Activated CD8-positive, alpha-beta memory T cell treated with anti-CD3 and anti-CD28 coated beads for 1 hour (primary cell): ENCODE measurements at places on chromosomes 2 and 18.

DNA sequence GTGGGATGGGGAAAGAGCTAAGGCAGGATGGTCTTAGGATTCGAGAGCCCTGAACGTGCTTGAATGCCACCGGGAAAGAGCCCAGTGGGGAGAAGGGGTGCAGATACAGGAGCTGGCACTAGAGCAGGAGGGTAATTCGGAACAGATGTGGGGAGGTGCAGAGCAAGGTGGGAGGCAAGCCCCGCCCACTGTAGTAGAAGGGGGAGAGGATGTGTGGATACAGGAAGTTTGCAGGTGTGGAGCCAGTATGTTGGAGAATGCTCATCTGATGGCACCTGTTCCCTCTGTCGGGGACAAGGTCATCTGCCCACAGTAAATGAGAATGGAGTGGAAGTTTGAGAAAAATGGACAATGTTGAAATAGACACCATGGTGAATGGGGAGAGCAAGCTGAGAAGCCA lies 28.8 kb downstream of the CHST10 start:
- DNase-seq, result no peak

DNA sequence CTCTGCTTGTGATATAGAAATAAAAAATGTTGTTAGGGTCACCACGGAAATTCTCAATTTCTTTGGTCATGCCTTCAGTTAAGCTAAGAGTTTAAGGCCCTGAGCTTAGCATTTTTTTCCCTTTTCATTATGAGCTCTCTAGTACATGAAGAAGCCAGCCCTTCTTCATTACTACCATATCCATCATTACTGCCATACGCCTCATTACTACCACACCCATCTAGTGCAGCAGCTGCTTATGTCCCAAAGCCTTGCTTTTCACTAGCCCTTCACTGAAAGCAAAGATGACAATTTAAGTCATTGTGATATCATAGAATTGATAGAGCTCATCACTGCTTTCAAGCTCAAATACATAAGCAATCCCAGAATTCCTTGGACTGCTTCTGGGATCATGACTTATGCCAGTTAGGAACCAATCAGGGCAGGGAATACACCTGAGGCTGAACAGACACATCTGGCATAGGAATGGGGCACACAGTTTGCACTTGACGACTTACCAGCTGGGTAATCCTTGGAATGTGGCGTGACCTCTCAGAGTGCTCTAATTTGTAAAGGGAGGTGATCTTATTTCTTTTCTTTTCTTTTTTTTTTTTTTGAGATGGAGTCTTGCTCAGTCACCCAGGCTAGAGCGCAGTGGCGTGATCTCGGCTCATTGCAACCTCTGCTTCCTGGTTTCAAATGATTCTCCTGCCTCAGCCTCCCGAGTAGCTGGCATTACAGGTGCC lies 40.3 kb downstream of the SOWAHC start:
- no peak for DNase-seq

DNA sequence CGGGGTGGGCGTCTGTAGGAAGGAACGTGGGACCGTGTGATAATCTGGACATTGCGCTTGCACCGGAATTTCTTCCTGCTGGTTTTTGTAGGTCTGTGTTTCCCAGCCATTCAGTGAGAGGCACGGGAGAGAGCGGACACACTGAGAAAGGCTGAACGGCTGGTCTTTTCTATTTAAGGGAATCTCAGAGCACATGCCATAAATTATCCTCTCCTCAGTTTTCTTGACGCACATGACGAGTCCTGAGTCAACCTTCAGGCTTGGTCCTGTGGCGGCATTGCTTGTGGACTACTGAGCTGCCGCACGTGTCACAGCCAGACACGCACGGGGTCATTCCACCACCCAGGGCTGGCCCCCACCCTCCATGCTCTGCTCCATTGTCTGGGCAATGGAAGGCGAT lies 519.3 kb upstream of the ID2 start:
- DNase-seq, result no peak

DNA sequence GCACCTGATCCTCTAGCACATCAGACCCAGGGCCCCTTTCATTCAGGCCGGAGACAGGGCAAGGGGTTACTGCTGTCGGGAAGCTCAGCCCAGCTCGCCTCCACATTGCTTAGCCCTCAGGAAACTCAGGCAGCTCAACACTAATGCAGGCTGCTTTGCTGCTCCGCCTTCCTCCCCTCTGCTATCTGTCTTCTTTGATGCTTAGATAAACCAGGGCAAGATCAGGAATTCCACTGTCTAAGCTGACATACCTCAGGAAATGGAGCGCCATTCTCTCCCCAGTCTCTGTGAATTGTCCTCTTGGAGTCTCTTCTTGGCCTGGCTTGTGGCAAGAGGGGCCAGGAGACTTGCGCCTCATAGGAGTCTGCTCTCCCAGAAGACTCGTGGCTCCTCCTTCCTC lies 25.5 kb upstream of the EXOC6B start:
- no peak for DNase-seq

DNA sequence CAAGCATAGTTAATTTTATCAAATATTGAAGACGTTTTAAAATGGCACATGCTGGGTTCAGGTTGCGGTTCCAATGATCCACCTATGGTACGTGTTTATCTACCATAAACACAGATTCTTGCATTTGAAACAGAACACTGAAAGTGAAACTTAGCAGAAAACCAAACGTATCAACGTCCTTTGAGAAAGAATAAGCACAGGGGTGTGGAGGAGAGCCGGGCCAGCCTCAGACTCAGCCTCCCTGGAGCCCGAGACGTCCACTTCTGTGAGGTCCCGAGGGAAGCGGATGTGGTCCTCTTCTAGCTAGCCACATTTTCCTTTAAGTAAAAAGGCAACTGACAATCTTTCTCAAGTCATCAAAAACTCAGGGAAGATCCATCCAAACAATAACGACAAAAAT lies 195.9 kb downstream of the RTP5 start:
- no peak for DNase-seq

DNA sequence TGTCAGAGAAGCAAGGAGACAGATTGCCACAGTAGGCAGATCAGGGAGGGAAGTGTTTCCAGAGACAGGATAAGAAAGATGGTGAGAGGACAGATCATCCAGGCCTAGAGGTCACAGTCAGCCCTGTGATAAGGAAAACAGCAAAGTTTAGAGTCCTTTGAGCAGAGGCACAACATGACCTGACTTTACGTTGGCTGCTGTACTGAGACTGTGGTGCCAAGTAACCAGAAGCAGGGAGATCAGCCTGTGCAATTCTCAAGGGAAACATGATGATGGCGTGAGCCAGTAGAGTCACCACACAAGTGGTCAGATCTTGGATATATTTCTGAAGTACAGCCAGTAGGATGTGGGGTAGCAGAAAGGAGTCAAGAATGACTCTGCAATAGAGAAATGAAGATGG lies 43.7 kb downstream of the SMC6 start:
- no peak for DNase-seq

- DNase-seq, result no peak
These were observed 81.9 kb downstream of the EHBP1 start for GRCh38 chr2:62787386-62787785.

DNA sequence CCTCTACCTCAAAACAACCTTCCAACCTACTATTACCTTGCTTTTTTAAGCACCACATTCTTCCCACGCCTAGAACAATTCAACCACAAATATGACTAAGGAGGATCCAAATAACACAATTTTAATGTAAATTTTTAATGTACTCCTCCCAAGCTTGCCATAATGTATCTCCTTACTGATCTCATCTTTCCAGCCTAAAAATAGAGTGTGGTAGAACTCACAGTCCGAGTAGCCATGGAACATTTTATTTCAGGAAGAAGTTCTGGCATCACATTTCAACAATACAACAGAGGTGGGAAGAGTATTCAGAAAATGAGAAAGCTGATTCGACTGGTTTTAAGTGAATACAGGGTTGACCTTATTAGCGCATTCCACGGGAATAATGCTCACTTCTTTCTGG lies 15.4 kb downstream of the FEZ2 start:
- DNase-seq, result no peak

DNA sequence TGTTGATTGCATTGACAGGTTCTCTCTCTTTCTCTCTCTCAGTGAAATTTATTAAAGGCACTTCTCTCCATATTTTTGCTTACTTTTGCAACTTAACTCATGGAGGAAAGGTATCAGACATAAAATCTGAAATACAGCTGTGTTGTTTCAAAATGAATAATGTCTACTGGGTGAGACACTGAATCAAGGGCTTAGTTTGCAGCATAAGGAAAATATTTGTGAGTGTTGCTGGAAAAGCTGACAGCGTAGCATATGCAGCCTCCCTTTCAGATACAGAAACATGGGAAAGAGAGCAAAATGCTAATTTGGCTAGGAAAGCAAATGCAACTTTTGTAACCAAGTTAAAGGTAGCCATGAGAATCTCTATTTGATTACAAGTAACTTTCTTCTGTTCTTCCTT lies 81.5 kb upstream of the COL3A1 start:
- no peak for DNase-seq

- no peak for DNase-seq
These were observed 1.3 kb upstream of the LYPD1 start for GRCh38 chr2:132671151-132671835.

DNA sequence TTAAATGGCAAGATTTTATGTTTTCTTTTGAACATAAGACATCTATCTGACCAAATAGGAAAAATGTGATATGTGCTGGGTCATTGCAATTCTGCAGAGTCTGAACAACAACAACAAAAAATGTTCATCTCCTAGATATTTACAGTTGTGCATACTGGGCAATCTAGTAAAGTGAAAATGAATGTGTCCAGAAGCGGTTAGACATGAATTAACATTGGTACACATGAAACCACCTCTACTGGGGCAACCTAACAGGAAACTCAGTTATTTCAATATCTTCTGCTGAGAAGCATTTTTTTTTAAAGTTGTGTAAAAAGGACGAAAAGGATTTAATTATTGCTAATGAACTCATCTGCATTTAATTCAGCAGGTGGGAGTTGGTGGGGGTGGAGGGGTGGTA lies 76.9 kb downstream of the DHRS9 start:
- no peak for DNase-seq

DNA sequence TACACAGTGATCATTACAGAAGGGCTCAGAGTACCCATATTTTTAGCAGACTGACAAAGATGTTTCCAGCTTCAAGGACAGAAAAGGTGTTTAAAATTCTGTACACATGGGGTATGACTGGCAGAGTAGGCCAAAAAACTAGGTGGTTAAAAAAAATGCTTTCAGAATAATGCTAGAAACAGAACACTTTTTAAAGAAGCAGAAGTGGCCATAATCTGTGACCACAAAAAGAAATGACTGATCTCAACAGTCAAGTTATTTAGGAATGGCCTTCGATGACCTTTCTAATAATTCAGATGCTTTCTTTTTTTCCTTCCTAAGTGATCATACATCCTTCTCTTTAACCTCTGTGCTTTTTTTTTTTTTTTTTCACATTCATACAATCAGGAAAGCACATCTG lies 4.1 kb upstream of the AQP4 start:
- no peak for DNase-seq

DNA sequence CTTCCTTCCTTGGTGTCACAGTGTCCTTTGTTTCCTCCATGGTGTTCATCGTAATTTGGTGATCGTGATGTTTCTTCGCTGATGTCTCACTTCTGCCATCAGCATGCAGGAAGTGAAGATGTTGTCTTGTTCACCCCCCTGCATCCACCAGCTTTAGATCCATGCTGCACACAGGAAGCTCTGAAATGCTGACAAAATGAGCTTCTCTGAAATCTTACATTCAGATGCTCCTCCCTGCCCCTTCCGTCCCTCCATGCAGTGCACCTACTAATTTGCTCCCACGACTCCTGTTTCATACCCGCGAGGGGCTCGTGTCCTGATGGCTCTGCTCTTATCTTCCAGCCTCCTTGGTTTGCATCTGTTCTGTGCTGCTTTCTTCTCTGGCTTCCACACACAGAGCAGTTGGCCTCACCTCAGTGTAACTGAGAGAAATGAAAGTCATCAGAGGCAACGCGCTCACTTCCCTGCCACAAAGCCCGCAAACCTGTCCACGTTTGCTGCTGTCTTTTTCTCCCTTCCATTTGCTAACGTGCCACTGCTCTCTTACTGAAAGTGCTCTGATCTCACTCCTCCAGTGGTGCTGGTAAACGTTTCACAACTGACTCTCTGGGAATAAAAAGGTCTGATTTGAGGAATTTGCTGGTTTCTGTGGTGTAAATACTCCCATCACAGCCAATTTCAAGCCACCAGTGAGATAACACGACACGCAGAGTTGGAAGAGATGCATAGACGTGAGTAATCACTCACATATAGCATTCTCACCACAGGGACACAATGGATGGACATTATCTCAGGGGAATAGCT lies 41.0 kb upstream of the MGAT4A start:
- no peak for DNase-seq

- no peak for DNase-seq
These were observed 24.5 kb upstream of the LIPG start for GRCh38 chr18:49537232-49537896.

DNA sequence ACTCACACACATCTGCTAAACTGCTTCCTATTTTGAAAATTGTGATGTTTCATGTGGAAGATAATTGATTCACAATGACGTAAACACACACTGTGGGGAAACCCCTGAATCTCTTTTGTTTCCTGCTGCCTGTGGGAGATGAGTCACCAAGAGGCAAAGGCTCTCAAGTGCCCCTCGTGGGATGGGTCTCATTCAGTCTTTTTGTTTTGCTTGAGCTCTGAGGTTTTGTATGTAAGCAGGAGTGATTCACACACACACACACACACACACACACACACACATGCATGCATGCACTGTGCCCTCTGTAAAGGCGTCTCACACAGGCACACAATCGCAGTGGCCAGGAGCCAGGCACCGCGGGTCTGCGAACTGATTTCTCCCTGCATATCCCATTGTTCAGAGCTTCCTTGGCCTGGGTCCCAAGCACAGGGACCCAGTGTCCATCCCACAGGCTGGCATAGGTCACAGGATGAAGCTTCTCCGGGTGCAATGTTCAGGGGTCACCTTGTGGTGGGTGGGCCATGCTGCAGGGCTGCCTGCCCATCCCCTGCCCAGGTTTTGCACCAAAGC lies 12.1 kb upstream of the ARHGEF4 start:
- peak; percentile 37 for DNase-seq

DNA sequence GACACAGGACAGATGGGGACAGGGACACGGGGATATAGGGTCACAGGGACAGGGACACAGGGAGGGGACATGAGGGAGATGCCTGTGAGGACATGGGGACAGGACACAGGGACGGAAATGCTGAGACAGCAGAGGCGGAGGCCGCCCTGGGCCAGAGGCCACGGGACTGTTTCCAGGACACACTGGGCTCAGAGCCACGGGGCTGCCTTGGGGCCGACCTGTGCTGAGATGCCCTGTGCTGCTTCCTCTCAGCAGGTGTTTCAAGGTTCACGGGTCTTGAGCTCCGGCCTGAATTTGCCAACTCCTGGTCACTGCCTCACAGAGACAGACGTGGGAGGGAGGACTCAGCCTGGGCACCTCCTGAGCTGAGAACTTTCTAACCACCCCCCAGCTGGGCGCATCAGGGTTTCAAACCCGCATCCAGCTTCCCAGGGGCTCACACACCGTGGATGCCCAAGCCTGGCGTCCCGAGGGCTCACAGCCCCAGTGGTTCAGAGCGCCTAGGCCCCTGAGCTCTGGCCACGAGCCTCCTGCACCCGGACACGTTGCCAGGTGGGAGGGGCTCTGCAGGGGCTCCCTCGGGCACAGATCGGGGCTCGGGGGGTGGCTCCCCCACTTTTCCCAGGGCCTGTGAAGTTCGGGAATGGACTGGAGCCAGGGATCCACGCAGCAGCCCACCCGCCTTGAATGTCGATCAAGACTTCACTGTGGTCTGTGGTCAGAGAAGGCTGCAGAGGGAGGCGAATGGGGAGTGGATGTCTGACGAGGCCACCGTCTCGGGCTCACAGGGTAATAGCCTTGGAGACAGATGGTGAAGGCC lies 64.1 kb downstream of the SLC66A2 start:
- no peak for DNase-seq

- DNase-seq, result no peak
These were observed 168.1 kb downstream of the AFF3 start for GRCh38 chr2:99974275-99974674.
